ENCODE measurements at places on chromosomes 3 and 15.

DNA sequence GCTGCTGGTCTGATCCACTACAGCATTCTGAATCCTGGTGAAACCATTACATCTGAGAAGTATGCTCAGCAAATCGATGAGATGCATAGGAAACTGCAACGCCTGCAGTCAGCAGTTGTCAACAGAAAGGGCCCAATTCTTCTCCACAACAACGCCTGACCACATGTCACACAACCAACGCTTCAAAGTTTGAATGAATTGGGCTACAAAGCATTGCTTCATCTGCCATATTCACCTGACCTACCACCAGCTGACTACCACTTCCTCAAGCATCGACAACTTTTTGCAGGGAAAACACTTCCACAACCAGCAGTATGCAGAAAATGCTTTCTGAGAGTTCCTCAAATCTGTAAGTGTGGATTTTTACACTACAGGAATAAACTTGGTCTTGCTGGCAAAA lies 54.7 kb upstream of the C2CD4B start:
- DNase-seq: no peak

GRCh38 chr15:81825136-81825535 lies 220.7 kb downstream of the MEX3B start:
- no peak for DNase-seq

- DNase-seq: no peak
Observed at GRCh38 chr3:116186049-116186448, 259.2 kb downstream of the LSAMP start.

GRCh38 chr3:63069806-63070475 lies 194.7 kb upstream of the CADPS start:
- no peak for DNase-seq

DNA sequence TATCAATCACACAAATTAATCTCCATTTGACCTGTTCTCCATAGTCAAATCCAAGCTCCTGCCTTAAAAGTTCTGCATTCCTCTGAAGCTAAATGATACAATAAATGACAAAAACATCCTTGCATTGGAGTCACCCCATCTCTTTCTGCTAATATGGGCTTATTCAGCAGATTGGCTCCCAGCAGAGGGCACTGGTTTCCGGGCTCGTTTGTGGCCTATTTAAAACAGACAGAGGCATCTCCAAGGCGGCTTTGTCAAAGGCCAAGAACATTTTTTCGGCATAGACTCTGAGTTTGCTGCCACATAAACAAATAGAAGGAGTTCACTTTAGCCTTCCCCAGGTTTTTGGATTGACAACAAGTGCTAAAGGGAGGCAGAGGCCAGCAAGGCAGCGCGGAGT lies 204.4 kb upstream of the RASGRP1 start:
- no peak for DNase-seq

GRCh38 chr3:37291275-37291700 lies 116.9 kb upstream of the LRRFIP2 start:
- DNase-seq: no peak

GRCh38 chr3:45551214-45552010 lies 43.1 kb upstream of the LIMD1 start:
- DNase-seq: no peak

GRCh38 chr15:83324799-83325198 lies 40.3 kb upstream of the BNC1 start:
- DNase-seq: no peak

DNA sequence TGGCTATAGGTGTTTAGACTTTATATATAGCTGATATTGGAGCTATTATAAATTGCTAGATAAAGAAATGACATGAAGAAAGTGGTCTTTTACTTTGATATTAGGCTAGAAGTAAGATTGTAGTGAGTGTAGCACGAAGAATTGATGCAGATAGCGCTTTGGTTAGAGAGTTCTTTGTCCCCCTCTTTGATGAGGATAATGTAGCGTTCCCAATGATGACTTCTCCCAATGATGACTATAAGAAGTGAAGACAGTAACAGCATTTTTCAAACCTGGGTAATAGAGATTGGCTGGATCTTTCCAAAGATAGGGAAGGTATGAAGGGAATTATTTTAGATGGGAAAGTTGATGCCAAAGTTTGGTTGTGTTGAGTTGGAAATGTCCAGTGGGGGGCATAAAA lies 4.3 kb downstream of the MINDY2 start:
- no peak for DNase-seq

GRCh38 chr3:155420406-155420805 lies 126.9 kb upstream of the STRIT1 start:
- DNase-seq: no peak

- DNase-seq: no peak
Observed at GRCh38 chr3:192408007-192408646, 319.2 kb downstream of the FGF12 start.

DNA sequence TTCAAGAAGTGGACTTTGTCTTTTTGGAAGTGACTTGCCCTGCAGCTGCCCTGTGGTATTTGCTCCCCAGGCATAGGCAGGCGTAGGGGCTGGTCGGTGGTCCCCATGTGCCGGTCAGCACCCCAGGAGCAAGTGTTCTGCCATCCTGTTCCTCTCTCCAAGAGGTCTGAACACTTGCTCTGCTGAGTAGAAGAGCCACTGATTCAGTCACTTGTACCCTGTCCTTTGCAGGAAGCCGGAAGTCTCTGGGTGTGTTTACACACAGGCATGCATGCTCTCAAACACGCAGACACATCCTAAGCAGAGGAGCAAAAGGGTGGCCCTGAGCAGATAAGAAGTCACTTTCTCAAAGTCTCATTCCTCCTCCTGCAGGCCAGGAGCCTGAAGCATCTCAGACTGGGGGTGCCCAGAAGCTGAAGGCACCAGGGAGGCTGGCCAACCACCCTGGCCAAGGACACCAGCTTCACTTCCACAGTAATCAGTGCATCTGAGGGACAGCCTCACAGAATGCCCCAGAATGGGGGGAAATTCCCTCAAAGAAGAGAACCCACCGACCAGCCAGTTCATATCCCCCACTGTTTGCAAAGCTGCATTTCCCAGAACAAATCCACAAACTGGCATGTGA lies 88.7 kb upstream of the POMGNT2 start:
- DNase-seq: no peak

Data from left lobe of liver (tissue), 2 donors.